Hippocampal formation (tissue), 2 donors: ENCODE measurements at places on chromosomes 16 and 17.

DNA sequence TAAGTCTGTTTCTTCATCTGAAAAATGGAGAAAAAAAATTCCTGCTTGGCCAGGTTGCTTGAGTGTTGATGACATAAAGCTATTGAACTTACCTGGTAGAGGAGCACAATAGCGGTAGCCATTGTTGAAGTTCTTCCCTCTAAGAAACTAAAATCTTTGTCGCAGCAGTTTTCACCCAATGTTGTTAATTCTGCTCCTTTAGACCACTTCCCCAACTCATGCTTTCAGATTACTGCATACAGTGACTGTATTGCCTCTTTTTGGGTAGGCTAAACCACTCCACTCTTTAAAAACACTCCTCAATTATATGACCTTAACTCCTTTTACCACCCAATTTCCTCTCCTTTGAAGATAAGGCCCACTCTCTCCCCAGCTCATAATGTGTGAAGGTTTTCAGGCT, 35.7 kb upstream of the CCL2 start:
- DNase-seq, result no peak

GRCh38 chr17:62802561-62803205, 5.4 kb downstream of the MARCHF10 start:
- DNase-seq, result no peak

DNA sequence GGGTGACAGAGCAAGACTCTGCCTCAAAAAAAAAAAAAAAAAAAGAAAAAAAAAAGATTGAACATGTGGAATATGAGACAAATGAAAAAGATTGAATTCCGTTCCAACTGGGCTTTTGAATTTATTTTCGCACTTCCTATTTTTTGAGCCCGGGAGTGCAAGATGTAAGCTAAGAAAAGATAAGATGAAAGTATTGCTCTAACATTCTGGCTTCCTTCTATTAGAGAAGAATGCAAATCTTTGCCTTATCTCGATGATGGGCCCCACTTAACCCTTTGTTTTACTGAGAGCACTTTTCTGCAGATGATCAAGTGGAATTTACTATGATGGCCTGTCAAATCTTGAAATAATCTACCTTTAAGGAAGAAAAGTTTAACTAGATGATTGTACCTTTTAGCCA, 96.3 kb downstream of the WWOX start:
- no peak for DNase-seq

DNA sequence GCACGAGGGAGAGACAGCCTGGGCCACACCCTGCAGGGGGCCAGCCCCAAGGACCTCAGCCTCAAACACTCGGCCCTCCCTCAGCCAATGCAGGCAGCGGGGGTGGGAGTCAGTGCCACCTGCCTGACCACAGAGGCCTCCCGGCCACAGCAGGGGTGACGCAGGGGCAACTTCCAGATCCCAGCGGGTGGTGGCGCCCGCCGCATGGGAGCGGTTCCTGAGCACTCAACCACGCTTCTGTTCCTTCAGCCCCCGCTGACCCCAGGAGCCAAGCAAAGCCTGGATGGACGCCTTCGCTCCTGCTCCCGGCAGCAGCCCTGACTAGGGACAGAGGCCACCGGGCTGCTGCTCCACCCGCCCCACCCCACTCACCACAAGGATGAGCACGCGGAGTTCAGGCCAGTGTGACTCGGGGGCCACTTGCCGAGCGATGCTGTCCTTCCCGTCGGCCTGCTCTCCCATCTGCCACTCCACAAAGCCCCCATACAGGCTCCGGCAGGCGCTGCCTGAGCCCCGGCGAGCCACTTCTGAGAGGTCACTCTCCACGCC, 5.0 kb upstream of the CYBA start:
- no peak for DNase-seq

- DNase-seq, result no peak
Measured at GRCh38 chr17:17149520-17150447, 56.3 kb downstream of the PLD6 start.

DNA sequence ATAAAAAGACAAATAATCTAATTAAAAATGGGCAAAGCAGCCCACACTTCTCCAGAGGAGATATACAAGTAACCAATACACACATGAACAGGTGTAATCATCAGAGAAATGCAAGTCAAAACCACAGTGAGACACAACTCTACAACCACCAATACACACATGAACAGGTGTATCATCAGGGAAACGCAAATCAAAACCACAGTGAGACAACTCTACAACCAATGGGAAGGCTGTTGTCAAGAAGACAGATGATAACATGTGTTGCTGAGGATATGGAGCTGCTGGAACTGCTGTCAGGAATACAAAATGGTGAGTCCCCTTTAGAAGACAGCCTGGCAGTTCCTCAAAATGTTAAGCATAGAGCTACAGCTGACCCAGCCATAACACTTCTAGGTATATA, 22.5 kb upstream of the ENGASE start:
- DNase-seq, result no peak

GRCh38 chr17:4663711-4664110, 22.2 kb upstream of the ALOX15 start:
- no peak for DNase-seq

GRCh38 chr17:43316522-43317142, 82.2 kb upstream of the ARL4D start:
- no peak for DNase-seq

GRCh38 chr17:75825748-75826370, 18.3 kb downstream of the UNC13D start:
- DNase-seq, result no peak

DNA sequence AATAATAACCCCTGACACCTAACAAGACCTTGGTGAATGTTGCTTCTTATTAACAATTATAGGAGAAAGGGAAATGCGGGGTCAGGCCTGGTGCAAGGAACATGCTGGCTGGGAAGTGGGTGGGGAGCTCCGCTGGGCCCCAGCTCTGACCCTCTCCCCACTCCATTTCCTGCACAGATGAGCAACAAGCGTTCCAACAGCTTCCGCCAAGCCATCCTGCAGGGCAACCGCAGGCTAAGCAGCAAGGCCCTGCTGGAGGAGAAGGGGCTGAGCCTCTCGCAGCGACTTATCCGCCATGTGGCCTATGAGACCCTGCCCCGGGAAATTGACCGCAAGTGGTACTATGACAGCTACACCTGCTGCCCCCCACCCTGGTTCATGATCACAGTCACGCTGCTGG, 23.0 kb downstream of the RHBDL3 start:
- no peak for DNase-seq

- peak; percentile 10 for DNase-seq
Measured at GRCh38 chr17:30954046-30954830, 16.6 kb upstream of the RNF135 start.
